ENCODE measurements at places on chromosomes 5 and 9.

- no peak for DNase-seq
Measured at GRCh38 chr9:37508834-37509206, 23.1 kb downstream of the POLR1E start.

DNA sequence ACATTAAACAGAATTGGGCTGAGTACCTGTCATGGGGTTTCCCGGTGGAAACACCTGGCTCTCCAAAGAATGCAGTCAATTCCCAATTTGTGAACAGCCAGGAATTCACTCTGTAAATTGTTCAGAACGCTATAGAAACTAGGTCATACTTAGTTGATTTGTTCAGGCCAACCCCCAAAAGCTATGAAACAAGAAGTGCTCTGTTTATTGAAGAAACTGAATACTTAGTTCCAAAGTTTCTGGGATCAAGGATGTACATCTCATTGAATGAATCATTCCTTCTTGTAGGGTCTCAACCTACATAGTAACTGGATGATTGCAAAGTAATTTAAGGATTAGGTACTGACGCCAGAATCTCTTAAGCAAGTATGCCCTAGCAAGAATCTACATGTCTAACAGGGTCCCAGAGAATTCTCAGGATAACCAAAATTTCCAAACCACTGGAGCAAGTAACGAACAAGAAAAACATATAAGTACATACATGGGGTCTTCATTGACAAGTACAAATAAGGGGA, 659 bp upstream of the TUSC1 start:
- DNase-seq: no peak

GRCh38 chr5:174229514-174230370, 184.2 kb downstream of the NSG2 start:
- DNase-seq: no peak

- no peak for DNase-seq
Measured at GRCh38 chr5:95842854-95843544, 20.5 kb upstream of the GLRX start.

GRCh38 chr5:29051509-29051908, 2013.1 kb upstream of the CDH9 start:
- DNase-seq: no peak

DNA sequence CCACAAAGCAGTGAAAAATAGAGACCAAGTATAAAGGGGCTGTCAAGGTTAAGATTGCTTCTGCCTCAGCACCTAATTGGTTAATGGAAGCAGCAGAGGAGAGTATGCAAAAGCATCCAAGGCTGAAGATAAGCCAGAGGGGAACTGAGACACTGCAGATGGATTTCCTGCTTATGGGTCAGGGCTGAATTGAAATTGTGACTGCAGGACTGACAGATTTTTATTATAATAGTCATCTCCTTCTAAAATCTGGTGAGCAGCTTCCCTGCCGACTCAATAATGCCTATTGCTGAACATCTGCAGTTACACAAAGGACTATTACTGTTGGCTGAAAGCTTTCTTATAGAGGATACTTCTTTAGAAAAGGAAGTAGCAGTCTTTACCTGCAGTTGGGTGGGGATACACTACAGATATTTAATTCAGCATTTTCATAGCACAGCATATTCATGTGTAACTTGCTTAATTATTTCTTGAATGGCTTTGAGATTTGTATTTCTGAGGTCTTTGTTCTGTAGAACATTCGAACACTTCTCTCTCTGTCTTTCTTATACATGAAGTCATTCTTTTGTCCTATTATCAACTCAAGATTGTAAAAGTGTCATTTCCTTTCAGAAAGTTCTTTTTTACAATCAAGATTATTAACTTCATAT, 363.0 kb upstream of the RIOK2 start:
- no peak for DNase-seq

GRCh38 chr9:104866191-104866590, 61.8 kb downstream of the ABCA1 start:
- DNase-seq: no peak

DNA sequence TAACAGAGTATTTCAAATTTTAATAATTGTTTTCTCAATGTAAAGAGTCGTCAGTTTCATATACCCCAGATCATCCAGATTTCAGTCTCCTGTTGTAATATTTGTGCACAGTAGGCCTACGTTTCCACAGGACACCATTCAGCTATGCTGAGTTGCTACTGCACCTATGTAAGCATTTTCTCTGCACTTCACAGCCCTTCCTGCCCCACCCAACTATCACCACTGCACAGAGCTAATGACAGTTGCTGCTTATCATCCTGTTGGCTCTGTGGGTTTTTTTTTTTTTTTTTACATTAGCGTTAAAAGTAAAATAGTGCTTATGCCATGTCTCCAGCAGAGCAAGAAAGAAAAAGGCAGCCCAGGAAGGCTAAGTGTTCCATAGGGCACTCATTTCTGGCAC, 5.9 kb upstream of the PRKACG start:
- DNase-seq: no peak

GRCh38 chr9:79522793-79523192, 49.0 kb upstream of the TLE4 start:
- no peak for DNase-seq

- DNase-seq: no peak
Measured at GRCh38 chr9:134560654-134561053, 80.9 kb upstream of the COL5A1 start.

- DNase-seq: no peak
Measured at GRCh38 chr5:133356984-133357421, 255.3 kb downstream of the FSTL4 start.

- DNase-seq: no peak
Measured at GRCh38 chr5:138942066-138942465, 66.9 kb upstream of the LRRTM2 start.

DNA sequence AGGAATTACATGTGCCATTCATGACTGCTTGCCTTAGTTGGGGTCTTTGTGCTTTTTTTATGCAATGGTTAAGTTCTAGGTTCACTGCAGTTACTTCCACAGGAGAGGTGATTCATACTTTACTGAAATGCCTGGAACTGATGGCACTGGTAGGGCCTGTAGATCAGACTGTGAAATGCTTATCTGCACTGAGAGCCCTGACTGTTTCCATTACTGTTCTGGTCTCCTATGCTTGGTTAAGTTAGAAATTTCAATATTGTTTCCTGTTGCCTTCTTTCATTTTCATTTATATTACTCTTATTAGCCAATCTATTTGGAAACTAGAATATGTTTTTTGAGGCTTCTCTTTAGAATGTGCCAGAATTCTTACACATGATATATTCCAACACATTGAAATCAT, 484.1 kb upstream of the SEMA6A start:
- DNase-seq: no peak

GRCh38 chr5:91070761-91071550, 312.2 kb downstream of the ARRDC3 start:
- DNase-seq: no peak

DNA sequence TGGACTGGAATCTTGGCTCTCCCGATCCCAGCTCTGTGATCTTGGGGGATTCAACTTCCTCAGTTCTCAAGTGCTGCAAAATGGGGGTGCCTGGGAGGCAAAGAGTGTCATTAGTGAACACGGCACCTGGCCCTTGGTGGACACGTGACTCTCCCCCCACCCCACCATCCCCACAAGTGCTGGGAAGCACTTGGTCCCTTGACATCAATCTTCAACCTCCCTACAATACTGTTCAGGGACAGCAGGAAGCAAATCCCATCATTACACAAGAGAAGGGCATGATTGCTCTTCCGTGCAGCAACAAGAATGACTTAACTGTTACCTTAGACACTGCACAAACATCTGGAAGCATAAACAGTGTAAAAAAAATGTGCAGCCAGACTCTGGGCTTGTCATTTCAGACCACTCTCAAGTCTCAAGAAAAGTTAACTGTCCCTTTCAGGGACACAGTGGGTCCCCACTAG, 61.4 kb downstream of the PSMB7 start:
- DNase-seq: no peak

DNA sequence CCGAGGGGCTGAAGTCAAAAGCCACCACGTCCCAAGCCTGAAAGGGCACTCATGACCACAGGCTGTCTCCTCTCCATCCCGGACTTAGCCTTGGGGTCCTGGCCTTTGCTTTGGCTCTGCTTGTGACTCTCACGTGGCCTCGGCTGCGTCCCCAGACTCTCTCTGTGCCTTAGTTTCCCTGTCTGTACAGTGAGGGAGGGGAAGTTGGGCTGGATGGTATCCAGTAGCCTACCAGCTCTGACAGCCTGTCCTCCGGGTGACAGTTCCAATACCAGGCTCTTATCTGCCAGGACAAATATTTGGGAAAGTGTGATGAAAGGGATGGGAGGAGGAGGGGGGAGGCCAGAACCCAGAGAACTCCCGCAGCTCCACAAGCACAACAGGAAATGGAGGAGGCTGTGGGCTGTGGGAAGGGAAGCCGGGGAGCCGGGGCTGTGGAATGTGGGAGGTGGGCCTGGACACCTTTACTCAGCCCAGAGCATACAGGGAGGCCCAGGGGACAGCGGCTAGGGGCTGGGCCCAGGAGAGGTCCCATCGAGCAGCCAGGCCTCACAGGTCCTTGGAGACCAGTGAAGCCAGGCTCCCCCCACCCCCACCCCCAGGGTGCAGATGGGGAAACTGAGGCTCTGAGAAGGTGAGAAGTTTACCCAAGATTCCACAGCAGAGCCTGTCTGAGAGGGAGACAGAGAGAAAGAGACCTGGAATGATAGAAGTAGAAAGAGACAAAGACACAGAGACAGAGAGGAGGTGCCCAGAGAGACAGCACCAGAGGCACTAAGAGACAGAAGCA, 18.3 kb downstream of the PDGFRB start:
- no peak for DNase-seq

GRCh38 chr5:36683821-36684434, 77.5 kb downstream of the SLC1A3 start:
- DNase-seq: no peak

- DNase-seq: no peak
Measured at GRCh38 chr9:127053057-127053821, 69.2 kb downstream of the ANGPTL2 start.

- DNase-seq: no peak
Measured at GRCh38 chr5:111676466-111676865, 80.5 kb downstream of the NREP start.

DNA sequence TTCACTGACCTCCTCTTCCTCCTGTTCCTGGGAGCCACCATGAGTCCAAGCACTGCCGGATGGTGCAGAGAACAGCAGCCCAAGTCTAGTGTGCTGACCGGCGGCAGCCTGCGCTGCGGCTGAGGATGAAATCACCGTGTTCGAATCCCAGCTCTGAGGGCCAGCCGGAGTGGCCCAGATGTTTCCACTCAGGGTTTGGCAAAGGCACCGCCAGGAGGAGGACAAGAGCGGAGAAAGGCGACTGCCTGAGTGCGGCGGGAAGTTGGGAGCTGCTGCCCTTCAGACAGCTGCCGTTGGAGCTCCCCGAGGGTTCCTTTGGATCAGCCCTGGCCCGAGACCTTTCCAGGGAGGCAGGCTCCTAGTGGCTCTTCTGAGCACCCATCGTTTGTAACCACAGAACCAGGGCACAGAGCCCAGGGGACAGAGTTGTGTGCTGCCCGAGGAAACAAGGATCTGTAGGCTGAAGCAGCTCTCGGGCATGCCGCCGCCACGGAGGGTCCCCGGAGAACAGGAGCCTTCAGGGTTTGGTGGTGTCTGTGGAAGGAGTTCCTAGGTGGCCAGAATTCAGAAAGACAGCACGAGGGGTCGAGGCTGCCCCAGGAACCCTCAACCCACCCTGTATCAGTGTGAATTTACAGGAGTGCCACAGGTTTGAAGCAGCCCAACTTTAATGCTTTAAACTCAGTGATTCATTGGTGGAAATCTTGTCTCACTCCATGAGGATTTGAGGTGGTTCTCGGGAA, 115.6 kb upstream of the COL5A1 start:
- no peak for DNase-seq

DNA sequence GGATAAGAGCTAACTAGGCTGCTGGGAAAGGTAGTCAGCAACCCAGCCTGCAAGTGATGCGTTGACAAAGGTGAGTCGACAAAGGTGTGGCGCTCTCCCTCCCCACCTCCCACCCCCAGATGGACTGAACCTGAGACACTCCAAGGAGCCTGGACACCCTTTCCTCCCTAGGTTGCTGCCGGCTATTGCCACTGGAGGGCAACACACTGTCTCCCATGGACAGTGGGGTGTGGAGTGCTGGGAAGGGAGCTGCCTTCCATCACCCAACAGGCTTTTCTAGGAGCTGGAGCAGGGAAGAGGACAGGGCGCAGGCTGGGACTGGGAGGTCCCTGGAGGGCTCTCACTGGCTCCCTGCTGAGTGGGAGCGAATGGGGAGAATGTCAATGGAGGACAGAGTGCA, 75.4 kb upstream of the ARAP3 start:
- no peak for DNase-seq

- DNase-seq: no peak
Measured at GRCh38 chr5:135589152-135589551, 10.4 kb upstream of the CXCL14 start.

DNA sequence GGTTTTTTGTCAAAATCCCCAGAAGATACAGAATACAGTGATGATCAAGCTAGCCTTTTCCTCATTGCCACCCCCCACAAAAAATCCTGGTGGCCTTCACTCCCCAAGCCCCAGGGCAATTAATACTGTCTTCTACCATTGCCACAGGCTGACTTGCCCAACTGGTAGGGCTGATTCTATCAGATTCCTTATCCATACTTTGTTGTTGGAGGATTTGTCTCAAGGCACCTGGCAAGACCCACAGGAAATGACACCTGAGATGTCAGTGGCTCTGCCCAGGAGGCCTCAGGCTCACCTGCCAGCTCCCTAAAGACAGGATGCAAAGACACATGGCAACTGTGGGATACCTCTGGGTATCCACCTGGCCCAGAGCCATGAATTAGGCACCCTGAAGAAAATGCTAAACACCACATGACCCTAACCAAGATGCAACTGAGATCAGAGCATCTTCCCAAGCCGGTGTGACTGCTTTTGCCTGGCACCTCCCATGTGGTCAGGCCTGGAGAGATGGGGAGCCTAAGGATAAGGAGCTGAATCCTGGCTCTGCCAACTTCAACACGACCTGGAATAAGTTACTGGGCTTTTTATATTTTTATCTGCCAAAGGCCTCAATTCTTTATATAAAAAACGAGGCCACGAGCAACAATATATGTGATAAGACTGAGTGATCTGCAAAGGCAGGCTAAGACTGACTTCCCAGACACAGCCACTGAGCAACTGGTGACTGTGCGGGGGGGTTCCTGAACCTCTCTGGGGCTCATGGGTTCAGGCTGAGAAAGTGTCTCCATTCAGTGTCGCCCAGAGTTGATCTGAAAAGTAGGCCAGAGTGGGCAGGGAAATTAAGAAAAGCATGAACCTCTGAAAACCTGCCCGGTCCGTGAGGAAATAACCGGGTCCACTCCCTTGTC, 944 bp downstream of the ATOX1 start:
- no peak for DNase-seq

- DNase-seq: no peak
Measured at GRCh38 chr5:91027405-91028139, 355.5 kb downstream of the ARRDC3 start.

DNA sequence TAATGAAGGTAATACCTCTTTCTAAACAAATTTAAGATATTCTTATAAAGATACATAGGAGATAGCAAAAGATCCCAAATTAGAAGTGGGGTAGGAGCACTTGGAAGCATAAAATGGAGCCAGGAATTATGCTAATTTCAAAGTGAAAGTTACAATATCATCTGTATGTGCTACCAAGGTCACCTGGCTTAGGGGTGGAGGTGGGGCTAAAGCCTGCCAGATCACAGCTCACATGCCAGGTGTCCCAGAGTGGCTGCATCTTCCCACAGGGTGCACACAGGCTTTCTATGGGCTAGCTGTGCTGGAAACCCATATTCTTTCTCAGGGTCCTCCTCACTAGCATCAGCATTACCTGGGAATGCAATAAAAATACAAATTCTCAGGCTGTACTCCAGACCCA, 118.2 kb upstream of the TXNDC8 start:
- DNase-seq: no peak

- DNase-seq: no peak
Measured at GRCh38 chr5:36252722-36253365, 11.1 kb upstream of the NADK2 start.

GRCh38 chr5:150599917-150600511, 40.4 kb upstream of the SYNPO start:
- peak; percentile 44 for DNase-seq
